ENCODE measurements at places on chromosomes 3 and 15.

GRCh38 chr15:36370731-36371112, 208.7 kb upstream of the CDIN1 start:
- no peak for DNase-seq

DNA sequence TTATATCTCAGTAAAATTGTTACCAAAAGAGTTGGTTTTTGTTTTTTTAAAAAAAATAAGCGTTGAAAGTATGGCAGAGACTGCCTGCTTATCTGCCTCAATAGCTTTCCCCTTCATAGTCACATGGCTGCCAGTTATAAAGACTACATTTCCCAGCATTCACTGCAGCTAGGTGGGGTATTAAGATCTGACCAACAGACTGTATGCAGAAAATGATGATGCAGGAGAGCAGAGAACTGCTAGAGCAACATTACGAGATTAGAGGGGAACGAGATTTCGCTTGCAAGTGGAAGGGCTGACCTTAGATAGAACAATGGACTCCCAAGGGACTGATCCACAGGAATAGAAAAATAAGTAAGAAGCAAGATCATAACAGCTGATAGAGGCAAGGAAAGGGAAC, 14.3 kb downstream of the RHOA start:
- DNase-seq = no peak

DNA sequence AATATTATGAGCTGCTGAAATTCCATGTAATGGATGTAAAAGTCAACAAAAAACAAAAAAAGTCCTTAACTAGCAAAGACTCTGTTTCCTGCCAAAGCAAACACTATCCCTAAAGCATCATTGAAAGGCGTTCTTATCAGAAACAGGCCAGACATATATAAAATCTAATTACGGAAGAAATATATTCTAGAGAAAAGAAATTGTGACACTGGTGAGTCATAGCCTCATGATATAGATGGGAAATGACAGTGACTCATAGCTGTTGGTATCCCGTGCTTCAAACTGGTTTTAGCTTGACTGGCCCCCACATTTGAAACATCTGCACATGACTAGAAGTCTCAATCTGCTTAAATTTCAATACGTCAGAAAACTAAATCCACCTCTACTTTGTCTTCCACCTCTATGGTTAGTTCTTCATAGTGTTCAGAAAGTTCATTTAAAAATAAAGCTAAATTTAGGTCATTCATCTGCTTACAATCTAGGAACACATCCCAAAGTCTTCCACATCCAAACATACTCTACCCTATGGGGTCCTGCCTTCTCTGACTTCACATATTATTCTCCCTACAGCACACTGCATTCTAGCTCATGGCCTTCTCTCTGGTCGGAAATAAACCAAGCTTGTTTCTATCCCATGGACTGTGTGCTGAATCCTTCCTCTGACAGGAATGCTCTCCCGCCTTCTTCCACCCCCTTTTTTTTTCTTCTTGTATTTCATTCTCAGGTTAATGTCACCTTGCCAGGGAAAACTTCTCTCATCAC, 456.3 kb upstream of the ARRDC4 start:
- no peak for DNase-seq

DNA sequence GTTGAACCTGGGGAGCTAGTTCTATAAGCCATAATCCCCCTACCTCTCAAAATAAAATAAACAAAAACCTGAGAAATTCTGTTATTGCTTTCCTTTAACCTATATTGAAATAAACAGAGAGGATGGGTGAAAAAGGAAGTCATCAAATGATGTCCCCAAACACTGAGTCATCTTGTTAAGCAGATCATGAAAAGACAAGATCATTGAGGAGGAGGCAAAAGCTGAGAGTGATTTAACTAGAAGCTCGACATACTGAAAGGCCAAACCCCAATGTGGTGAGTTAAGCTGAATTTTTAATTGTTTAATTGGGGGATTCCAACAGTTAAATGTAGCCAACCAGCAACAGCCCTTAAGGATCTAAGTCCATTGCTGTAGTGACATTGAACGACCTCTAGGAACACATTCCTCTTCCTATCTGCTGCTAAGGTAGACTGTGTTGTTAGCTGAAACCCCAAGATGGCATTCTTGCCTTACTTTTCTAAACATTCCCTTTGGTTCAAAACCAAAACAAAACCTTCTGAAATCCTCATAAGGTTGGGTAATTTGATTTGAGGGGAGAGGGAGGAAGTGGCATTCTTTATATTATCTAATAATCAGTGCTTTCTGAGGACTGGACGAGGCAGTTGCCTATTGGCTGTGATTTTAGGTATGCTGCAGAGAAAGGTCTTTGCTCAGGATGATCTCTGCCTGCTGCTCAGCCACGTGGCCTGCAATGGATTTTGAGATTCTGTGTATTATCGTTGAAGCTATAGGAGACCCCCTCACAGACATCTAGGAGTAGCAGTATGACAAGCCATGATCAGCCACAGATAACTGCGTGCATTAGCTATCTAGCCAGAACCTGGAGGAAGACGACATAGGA, 62.7 kb upstream of the BNIP2 start:
- DNase-seq = no peak

DNA sequence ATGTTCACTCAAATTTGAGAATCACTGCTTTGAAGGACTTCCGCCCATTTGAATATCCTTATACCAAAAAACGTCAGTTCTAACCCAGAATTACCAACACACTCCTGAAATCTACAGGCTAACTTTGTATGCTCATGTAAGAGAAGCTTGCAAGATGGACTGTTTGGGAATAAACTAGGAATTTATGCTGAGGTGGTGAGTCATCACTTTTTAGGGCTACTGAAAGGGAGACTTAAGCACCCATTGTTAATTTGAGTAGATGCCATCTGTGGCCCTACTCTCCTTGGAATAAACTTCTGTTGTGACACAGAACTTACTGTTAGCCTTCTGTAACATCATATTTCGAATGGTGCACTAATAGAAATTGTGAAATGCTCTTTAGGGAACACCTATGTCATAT, 74.6 kb downstream of the FGF12 start:
- DNase-seq = no peak

GRCh38 chr3:102511168-102511567, 76.4 kb downstream of the ZPLD1 start:
- no peak for DNase-seq

- DNase-seq = no peak
Observed at GRCh38 chr15:63018639-63019038, 23.9 kb upstream of the TPM1 start.

- DNase-seq = no peak
Observed at GRCh38 chr3:31559872-31560534, 27.3 kb downstream of the STT3B start.

DNA sequence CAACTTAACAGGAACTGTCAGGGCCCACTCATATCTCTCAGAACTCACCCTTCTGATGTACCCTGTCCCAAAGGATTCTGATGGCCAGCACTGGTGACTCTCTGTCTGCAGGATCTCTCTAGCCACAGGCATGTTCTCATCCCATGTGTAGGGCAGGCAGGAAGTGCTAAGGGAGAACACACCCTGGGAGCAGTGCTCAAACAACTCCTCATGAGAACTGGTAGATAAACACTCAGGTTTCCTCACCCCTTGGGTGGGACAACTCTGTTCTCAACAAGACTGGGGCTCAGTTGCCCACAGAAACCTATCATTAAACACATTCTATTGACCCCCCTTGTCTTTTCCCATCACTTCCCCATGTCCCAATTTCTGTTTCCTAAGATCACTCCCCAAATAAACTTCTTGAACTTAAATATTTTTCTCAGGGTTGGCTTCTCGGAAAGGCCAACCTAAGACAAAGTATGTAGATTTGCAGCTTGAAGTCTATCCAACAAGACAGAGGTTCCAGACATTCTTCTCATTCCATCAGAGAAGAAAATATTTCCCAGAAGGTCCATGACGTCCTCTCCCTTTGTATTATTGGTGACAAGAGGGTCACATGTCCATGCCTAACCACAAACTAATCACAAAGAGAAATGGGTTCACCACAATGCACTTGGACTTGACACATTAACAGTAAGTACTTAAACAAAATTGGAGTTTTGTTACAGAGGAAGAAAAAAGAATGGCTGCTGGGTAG, 276.6 kb upstream of the GADL1 start:
- no peak for DNase-seq

- no peak for DNase-seq
Observed at GRCh38 chr3:146345900-146346299, 95.0 kb upstream of the PLSCR4 start.

- DNase-seq = no peak
Observed at GRCh38 chr3:45844616-45845015, 2.7 kb upstream of the LZTFL1 start.

DNA sequence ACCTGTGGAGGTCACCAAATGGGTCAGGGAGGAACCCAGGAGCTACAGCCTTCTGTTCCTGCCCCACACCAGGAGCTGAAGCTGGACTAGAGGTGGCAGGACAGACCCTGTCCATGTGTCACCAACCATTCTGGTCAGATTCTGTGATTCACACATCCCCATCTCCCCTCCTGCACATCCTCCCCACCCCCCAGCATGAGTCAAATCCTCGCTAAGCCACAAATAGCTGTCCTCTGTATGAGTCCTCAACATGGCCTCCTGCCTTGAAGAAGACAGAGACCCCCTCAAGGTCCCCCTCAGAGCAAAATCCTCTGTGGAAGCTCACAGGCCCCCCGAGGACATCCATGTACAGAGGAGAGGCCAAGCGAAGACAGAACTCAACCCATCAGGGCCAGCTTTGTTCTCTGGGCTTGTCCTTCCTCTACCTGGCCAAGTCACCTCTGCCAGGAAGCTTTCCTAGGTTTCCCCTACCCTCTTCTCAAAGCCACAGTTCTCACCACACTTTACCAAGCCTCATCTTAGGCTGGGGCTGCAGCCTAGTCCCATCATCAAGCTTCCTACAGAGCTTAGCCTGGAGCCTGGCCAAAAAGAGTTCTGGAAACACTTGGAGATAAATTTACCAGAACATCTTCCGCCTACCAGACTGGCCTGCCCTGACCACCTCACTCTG, 17.1 kb downstream of the CACNA2D2 start:
- no peak for DNase-seq

DNA sequence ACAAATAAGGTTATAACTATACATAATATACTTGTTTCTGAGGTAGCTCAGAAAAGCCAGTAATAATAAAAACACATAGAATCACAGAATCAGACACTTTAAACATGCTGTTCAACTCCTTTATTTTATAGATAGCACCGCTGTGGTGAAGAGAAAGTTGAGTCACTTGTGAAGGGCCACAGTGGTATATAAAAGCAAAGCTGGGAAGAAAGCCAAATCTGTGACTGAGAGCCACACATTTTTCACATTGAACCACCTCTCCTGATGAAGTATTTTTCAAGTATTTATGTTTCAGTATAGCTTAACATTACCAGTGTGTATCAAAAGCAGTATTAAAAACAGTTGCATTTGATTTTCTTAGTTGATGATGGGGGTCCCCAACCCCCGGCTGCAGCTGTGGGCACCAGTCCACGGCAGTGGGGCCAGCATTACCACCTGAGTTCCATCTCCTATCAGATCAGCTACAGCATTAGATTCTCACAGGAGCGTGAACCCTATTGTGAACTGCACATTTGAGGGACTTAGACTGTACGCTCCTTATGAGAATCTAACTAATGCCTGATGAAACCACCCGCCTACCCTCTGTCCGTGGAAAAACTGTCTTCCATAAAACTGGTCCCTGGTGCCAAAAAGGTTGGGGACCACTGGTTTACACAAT, 46.2 kb downstream of the TBL1XR1 start:
- no peak for DNase-seq

Measured in forelimb muscle (tissue), 1 donor.